ENCODE measurements at places on chromosomes 16 and 17. TPM values are rescaled to one million over a fixed set of nuclear protein-coding genes. Genes with fewer than 3 reads are reported as not detected.

- DNase-seq = peak; percentile 39
Observed at GRCh38 chr17:50514936-50515702, 6.9 kb downstream of the MYCBPAP start.

DNA sequence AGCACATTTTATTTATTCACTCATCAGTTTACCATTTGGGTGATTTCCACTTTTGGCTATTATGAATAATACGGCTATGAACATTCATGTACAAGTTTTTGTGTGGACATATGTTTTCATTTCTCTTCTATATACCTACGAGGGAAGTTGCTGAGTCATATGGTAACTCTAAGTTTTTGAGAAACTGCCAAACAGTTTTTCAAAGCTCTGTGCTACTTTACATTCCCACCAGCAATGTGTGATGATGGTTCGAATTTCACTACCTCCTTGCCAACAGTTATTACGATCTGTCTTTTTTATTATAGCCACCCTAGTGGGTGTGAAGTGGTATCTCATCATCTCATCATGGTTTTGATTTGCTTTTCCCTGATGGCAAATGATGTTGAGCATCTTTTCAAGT lies 63.7 kb upstream of the MRTFB start:
- peak; percentile 79 for DNase-seq

GRCh38 chr16:60907645-60908044 lies 1128.6 kb downstream of the CDH8 start:
- no peak for DNase-seq

DNA sequence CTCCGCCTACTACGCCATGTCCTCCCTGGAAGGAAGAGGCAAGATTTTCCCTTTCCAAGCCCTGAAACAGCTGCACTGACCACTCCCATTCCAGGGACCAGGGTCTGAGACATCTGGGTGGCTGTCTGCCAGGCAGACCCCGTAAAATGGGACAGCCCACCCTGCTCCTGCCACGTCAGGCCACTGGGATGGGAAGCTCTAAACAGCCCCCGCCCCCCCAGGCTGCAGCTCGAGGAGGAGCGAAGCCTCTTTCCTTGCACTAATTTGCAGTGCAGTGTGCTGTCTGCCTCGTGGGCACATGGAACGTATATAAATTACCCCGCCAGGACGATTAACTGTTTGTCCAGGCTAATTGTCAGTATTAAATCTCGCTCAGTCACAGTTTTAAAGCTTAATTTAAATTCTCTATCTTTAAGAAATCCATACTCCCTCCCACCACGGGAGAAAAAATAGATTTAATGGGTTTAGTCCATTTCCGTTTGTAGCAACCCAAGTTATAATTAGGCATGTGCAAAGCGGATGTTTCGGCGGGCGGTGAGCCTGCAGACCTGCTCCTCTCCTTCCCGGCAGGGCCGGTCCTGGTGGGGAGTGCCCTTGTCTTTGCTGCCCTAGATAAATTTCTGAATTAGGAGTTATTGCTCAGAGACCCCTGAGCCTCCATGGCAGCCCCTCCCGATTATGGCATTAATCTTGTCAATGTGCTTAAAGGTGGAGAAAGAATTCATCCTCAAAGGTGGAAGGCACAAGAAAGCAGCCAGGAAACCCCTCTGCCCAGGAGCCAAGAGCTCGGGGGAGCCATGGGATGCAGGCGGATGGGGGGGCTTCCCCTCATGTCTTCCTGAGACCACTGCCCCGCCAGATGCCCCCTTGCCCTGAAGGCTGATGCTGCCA lies 268.0 kb upstream of the TNRC6C start:
- DNase-seq = no peak

DNA sequence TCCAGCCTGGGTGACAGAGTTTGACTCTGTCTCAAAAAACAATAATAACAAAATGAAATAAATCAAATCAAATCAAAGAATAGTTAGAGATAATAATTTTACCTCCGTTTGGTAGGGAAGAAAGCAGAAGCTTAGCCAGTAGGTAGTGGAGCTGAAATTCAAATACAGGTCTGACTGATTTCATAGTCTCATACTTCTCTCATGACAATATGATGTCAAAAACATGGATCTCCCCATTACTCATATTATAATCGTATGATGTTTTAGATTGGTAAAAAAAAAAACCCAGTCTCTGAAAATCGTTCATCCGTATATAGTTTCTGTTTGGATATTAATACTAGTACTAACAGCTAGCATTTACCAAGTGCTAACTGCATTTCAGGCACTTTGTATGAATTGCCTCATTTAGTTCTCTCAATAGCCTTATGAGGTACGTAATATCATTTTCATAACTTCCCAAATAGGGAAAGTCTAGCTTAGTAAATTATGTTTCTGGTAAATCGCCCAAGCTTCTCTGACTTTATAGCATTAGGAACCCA lies 48.7 kb downstream of the CDH8 start:
- no peak for DNase-seq

GRCh38 chr16:22300427-22301071 lies 3.3 kb downstream of the POLR3E start:
- peak; percentile 67 for DNase-seq

DNA sequence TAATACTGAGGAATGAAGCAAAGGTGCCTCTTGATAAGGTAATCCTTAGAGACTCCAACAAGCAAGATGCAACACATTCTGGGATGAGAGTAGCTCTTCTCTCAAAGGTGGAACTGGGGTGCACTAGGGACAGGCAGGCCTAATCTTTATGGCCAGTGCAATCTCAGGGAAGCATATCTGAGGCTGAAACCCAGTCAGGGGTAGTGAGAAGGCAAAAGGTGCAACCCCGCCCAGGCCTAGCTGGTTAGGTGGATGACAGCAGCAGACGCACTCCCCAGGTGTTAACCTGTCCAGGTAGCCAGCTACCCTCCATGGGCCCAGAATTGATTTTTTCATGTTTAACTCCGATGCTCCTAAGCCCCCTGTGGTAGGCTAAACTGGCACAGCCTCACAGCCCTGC lies 9.9 kb upstream of the SLC46A1 start:
- DNase-seq = no peak

DNA sequence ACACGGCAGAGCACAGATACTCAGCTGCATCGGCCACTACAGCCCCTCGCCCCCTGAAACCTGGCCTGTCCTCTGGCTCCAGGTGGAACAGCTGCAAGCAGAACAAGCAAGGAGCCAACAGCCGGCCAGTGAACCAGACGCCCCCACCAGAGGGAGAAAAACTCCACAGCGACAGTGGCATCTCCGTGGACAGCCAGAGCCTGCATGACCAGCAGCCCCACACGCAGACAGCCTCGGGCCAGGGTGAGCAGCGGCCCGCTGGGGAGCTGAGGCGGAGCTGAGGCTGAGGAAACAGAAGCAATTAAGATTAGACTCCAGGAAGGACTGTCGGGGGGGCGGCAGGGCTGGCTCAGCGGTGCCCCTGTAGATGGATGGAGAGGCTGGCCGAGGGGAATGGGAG lies 16.7 kb downstream of the NGFR start:
- DNase-seq = no peak

DNA sequence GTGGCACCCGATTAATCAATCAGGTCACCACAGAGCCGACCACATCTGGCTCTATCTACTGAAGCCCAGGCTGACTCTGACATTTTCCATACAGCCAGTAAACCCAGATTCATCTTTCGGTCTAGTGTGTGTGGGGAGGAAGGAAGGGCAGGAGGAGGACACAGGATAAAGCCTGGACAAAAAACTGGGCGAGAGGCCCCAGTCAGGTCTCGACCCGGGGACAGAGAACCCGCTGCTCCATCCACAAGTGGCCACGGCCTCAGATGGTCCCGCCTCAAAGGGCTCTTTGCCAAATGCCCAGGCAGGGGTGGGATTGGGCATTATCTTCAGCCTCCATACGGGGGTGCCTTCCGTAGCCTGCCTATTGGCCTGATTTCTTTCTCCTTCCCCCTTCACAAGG lies 7.8 kb downstream of the ABR start:
- no peak for DNase-seq

DNA sequence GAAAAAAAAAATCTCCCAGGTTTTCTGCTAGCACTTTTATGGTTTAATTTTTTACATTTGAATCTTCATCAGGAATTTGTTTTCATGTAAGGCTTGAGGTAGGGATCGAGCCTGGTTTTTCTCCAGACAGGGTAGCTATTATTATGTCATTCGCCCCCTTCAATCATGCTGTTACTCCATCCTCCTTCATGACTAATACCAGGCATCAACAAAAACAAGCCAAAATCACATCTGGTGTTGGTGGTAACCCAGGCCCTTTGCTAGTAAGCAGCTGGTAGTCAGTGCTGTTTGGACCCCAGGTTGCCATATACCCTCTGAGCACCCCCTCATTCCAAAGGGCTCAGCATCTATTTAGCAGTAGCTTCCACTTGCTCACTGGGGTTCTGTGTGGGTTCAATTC lies 29.5 kb downstream of the DRC3 start:
- no peak for DNase-seq

Gene BCL6B
- total RNA-seq = 0.50 TPM

Gene TSEN54
- 10.0 TPM for total RNA-seq

Gene PPY
- not detected for total RNA-seq

Gene CHST4
- not detected for total RNA-seq

Gene ACSM5
- not detected for total RNA-seq

Gene PHAF1
- 15.2 TPM for total RNA-seq

Gene SLC13A2
- not detected for total RNA-seq

Gene JMJD6
- total RNA-seq = 16.2 TPM

Gene DLX4
- total RNA-seq = not detected

Gene MEIOC
- total RNA-seq = not detected

Gene GFER
- 13.1 TPM for total RNA-seq

Gene HOXB8
- total RNA-seq = 0.51 TPM

Gene SSTR5
- total RNA-seq = not detected

Measured in fibroblast of lung (primary cell).